ENCODE measurements at places on chromosomes 2 and 18. TPM values are rescaled to one million over a fixed set of nuclear protein-coding genes. Genes with fewer than 3 reads are reported as not detected.

DNA sequence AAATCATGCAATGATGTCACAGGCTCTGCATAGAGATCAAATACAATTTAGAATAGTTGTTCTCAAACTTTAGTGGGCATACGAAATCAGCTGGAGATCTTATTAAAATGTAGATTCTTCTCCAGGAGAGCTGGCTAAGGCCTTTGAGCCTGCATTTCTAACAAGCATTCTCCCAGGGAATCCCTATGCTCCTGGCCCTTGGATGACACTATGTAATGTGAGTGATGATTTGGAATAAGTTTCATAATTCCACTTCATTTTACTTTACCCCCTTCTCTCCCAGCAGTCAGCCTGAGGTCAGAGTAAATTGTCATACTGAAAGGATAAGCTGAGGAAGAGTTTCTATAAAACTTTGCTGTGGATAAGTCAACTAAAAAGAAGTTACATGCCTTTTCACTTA lies 189.1 kb downstream of the UBE2E3 start:
- H3K36me3 ChIP-seq = peaks cover 48% of the 10 kb centered on the region
- peak overlapping the region; percentile 13 for H3K27ac ChIP-seq
- peaks cover 40% of the 10 kb centered on the region for H3K4me1 ChIP-seq
- H3K4me3 ChIP-seq = no peak overlapping the region
- H3K27me3 ChIP-seq = no peaks in the 10 kb centered on the region

DNA sequence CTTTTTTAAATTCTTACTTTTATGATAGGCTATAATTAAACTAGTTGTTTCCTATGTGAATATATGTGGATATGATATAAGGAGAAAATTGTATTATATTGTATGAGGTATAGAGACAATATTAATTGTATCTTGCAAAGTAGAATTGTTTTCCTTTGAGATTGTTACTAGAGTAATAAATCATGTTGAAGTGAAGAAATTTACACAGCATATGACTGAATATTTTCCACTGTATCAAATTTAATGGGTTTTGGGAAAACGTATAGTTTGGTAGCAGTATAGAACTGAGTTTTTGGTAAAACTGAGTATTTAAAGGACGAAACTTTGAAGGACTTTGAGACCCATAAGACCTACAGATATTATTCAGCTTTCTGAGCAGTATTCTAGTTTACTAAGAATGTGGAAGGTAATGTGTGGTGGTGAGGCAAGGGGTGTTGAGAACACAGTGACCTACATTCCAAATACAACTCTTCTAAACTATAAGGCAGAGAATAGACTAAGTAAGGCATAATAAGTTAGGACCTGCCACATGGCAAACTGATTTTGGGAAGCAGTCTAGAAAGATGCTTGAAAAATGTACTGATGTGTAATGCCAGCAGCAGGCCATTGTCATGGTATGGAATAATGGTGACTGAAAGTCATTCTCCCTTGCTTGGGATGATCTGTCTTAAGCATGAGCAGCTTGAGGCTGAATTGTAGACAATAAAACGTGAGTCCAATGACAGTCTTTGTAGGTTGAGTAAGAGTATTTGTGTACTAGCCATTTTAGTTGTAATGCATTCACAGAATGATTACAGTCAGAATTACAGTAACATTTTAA lies 29.6 kb downstream of the PKP4 start:
- no peak overlapping the region for H3K27ac ChIP-seq
- no peaks in the 10 kb centered on the region for H3K36me3 ChIP-seq
- no peak for DNase-seq
- no peaks in the 10 kb centered on the region for H3K27me3 ChIP-seq
- peaks cover 8% of the 10 kb centered on the region for H3K4me1 ChIP-seq

- peaks cover 30% of the 10 kb centered on the region for H3K36me3 ChIP-seq
- no peak for DNase-seq
- peak overlapping the region; percentile 55 for H3K27ac ChIP-seq
Observed at GRCh38 chr2:230873661-230874401, 9.1 kb downstream of the ITM2C start.

GRCh38 chr2:117918608-117919007 lies 95.3 kb downstream of the CCDC93 start:
- no peak overlapping the region for H3K27ac ChIP-seq
- no peak overlapping the region for H3K4me3 ChIP-seq
- H3K36me3 ChIP-seq = peaks cover 75% of the 10 kb centered on the region
- H3K27me3 ChIP-seq = no peaks in the 10 kb centered on the region

DNA sequence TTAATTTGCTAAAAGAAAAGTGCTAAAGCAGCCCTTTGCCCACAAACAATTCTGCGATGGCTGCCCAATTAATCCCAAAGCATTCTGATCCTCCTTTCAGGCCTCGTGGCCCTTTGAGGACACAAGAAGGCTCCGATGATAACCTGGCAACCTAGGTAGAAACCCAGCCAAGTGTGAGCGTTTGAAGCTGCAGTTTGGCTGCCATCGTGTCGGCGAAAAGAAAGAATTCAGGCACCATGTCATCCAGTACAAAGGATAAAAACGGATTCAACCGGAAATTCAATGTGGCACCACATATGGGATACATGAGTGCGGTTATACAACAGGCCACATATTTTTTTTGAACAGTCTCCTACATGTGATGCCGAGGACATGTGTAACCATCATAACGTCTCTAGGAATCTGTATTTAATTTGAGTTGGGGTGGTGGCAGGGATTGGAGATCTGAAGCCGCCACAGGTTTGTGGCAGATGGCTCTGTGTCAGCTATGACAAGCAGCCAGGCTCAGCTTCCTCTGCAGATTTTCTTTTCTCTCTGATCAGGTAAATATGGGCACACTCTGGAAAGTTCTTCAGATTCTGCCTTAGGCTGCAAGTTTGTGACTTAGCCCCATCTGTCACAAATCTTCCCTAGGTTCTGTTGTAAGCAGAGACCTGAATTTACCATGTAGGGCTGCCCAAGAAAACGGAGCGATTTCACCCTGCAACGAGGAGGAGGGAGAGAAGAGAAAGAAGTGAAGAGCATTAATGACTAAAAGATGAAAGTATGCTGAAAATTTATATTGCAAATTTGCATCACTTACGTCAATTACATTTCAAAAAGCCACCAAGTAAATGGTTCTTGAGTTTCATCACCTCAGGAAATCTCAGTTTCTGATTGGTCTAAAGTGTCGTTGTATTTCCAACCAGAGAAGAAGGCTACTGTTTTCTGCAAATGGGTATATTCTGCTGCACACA lies 573.2 kb downstream of the ZEB2 start:
- peaks cover 2% of the 10 kb centered on the region for H3K4me1 ChIP-seq
- H3K36me3 ChIP-seq = no peaks in the 10 kb centered on the region
- no peak for DNase-seq
- no peaks in the 10 kb centered on the region for H3K27me3 ChIP-seq

SERPINB10 gene
- total RNA-seq = not detected

ABCG5 gene
- total RNA-seq = not detected

Data from activated CD8-positive, alpha-beta T cell treated with anti-CD3 and anti-CD28 coated beads, Interleukin-2, amount 10 ng/mL, durations not matched to agents 7 days and 5 days (primary cell).